HAP-1 (cell line): ENCODE measurements at places on chromosomes 12 and 14.
A peak's percentile ranks its signal among the peaks of the same experiment; 100 is the strongest.

DNA sequence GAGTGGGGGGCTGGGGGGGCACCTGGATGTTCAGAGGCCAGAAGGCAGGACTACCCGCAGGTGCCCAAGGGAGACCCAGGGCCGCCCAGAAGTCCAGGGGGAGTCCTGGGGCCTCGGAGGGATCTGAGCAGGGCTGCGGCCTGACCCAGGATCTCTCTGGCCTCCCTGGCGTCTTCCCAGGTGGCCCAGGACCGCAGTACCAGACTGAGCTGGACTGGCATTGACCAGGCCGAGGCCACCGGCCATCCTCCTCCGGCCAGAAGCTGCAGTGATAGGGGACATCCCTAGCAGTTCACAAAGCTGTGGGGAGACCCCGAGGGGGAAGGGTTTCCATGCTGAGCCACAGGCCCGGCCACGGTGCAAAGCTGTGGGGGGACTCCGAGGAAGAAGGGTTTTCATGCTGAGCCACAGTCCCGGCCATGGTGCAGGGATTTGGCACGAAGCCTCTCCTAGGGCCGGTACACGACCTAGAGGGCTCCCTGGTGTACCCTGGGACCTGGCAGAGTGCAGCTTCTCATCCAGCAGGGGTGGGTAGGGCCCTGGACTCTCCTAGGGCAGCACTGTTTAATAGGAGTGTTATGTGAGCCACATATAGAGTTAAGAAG lies 24.4 kb downstream of the FBRSL1 start:
- DNase-seq: no peak

DNA sequence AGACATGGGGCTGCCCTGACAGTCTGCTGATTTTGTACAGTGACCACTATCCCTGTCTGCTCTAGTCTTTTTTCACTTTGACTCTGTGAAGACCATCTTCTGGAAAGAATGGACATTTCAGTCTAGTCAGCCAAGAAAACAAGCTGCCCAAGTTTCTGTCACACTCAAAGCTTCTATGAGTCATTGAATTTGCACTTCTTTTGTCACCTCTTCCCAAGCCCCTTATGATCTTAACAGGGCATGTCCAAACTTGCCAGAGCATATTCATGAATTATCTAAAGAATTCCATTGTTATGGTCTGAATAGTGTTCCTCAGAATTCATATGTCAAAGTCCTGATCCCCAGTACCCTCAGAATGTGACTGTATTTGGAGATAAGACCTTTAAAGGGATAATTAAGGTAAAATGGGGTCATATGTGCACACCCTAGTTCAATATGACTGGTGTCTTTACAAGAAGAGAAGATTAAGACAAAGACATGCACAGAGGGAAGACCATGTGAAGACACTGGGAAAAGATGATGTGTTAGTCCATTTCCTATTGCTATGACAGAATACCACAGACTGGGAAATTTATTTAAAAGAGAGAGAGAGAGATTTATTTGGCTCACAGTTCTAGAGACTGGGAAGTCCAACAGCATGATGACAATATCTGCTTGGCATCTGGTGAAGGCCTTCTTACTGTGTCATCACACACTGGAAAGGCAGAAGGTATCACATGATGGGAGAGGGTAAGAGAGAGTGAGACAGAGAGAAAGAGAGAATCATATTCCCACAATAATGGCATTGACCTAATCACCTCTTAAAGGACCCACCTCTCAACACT lies 242.6 kb downstream of the BTG1 start:
- peak; percentile 80 for DNase-seq

GRCh38 chr14:22519877-22520685 lies 68.9 kb downstream of the DAD1 start:
- DNase-seq: no peak

GRCh38 chr12:123152833-123153232 lies 1.9 kb upstream of the PITPNM2 start:
- DNase-seq: no peak

DNA sequence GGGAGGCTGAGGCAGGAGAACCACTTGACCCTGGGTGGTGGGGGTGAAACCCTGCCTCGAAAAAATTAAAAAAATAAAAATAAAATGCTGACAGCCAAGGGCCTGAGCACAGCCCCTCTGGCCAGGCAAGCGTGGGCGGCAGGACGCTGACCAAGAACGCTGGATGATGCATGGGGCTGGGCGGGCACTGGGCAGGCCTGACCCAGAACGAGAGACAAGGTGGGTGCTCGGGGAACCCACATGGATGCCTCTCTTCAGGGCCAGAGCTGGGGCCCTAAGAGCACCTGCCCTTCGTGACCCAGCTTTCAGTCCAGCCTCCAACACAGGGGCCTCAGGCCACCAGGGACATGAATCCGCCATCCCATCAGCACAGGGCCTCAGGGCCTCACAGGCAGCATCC lies 11.3 kb downstream of the GALNT9 start:
- DNase-seq: no peak

DNA sequence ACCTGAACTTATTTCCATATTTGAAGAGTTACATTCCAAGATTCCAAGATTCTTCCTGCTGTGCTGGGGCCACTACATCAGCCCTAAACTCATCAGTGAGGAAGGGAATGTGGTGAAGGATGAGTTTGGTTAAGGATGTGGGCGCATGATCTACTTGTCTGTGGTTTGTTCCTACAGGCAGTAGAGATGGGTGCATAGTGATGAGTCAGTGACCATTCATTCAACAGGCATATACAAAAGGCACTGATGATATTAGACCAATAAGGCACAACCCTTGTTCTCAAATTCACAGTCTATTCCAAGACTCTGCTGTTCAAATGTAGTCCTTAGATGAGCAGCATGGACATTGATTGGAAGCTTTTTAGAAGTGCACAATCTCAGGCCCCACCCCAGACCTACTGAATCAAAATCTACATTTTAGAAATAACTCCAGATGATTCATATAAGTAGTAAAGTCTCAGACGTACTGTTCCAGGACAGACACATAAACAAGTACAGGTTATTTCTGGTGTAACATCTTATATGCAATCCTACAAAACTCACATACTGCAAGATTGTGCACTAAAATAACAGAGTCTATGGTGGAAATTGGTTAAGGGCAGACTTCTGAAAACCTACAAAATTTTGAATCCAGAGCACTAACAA lies 47.7 kb upstream of the MAP3K9 start:
- DNase-seq: no peak
